Brain pericyte (primary cell): ENCODE measurements at places on chromosomes 7 and 10.

GRCh38 chr10:110192552-110192951, 14.9 kb upstream of the MXI1 start:
- no peak for DNase-seq

DNA sequence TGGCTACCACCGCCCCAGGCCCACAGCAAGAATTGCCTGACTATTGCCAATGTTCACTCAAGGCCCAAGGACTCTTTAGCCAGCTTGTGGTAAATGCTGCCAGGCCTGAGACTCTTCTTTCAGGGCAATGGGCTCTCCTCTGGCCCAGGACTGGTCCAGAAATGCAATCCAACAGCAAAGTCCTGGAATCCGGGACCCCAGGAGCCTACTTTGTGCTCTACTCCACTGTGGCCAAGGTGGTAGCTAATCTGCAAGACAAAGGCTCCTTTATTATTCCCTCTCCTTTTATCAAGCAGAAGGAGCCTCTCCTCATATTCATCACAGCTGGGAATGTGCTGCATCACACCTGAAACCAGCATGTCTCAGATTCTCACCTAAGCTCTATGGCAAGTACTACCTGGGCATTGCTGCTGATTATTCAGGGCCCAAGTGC, 107.6 kb upstream of the PRSS58 start:
- DNase-seq = no peak

DNA sequence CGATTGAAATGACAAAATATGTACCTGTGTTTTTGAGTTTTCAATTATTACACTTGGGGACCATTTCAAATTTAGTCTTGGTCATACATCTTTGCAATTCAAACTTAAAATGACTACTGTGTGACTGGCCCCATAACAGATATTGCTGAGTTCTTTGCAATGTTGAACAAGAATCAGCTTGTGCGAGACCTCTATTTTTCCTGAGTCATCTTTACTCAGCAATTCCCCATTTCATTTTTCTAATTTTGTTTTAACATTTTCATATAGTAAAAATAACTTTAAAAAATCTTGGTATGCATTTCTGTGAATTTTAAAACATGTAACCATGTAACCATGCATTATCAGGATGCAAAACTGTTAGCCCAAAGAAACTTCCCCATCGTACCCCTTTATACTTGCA, 678.1 kb downstream of the ANKRD7 start:
- DNase-seq = no peak

DNA sequence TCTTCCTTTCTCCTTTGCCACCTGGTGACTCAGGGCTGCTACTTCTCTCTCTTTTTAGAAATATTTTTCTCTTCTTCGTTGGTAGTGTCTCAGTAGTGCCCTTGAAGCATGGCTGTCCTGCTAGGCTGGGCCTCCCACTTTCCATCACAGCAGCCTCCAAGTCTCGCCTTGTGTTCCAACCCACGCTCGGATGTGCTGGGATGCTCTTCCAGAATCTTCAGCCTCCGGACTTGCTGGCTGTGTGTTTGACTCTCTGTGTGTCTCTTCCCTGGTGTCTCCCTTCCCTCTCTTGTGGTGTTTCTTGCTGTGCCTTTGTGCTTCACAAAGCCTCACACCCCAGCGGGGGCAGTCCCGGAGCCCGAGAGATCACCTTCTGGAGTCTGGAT, 100.5 kb downstream of the INPP5A start:
- DNase-seq = no peak

- DNase-seq = no peak
These were observed 150.2 kb upstream of the EEPD1 start for GRCh38 chr7:36002900-36003299.
